T-cell (primary cell): ENCODE measurements at places on chromosomes 2 and 18. TPM values are rescaled to one million over a fixed set of nuclear protein-coding genes. Genes with fewer than 3 reads are reported as not detected.

- no peak overlapping the region for H3K4me3 ChIP-seq
- H3K4me1 ChIP-seq, result no peaks in the 10 kb centered on the region
- no peaks in the 10 kb centered on the region for H3K27me3 ChIP-seq
- DNase-seq, result no peak
Measured at GRCh38 chr2:114252713-114253112, 189.7 kb upstream of the DPP10 start.

Gene NXPH2
- not detected for total RNA-seq

Gene CDK15
- total RNA-seq, result not detected

DNA sequence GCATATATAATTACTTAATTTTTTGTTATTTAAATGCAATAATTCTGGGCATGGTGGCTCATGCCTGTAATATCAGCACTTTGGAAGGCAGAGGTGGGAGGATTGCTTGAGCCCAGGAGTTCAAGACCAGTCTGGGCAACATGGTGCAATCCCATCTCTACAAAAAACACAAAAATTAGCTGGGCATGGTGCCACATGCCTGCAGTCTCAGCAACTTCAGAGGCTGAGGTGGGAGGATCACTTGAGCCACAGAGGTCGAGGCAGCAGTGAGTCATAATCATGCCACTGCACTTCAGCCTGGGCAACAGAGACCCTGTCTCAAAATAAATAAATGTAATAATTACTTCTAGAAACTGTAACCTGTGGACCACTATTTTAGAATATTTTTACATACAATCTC is 21.5 kb upstream of the TMEM87B start:
- no peaks in the 10 kb centered on the region for H3K27me3 ChIP-seq
- H3K4me1 ChIP-seq, result no peaks in the 10 kb centered on the region
- no peak overlapping the region for H3K4me3 ChIP-seq
- H3K36me3 ChIP-seq, result no peaks in the 10 kb centered on the region
- no peak overlapping the region for H3K27ac ChIP-seq

GRCh38 chr2:165239230-165239629 is at the start of gene SCN2A:
TSS of gene SCN2A (plus strand) at chr2:165239414. CDS start at chr2:165295824, 56,410 bp downstream.
- H3K27ac ChIP-seq, result no peak within 1 kb of the TSS
- no peak within 1 kb of the TSS for H3K4me3 ChIP-seq
- DNase-seq, result no peak
- H3K27me3 ChIP-seq, result no peaks in the 10 kb centered on the region
